Aorta (tissue), 5 donors: ENCODE measurements at places on chromosomes 4 and X. TPM values are rescaled to one million over a fixed set of nuclear protein-coding genes. Genes with fewer than 3 reads are reported as not detected.

DNA sequence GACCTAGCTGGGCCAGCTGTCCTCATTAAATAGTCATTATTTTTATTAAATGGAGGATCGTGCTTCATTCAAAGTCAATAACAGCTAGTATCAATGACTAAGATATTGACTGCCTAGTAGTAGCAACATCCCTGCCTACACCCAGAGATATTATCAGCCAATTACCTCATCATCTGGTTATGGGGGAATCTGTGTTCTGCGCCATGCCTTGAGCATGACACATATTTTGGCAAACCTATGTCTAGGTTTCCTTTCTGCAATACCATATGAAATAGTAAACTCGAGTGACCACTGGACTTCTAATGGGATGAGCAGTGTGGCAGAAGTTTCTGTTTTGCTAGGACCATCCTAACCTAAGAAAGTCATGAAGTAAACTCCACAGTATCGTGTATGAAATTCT is 50.0 kb upstream of the AADAT start:
- peaks cover 2% of the 10 kb centered on the region for H3K27me3 ChIP-seq
- H3K36me3 ChIP-seq: no peaks in the 10 kb centered on the region
- H3K4me3 ChIP-seq: no peak overlapping the region
- DNase-seq: no peak
- no peaks in the 10 kb centered on the region for H3K4me1 ChIP-seq

DNA sequence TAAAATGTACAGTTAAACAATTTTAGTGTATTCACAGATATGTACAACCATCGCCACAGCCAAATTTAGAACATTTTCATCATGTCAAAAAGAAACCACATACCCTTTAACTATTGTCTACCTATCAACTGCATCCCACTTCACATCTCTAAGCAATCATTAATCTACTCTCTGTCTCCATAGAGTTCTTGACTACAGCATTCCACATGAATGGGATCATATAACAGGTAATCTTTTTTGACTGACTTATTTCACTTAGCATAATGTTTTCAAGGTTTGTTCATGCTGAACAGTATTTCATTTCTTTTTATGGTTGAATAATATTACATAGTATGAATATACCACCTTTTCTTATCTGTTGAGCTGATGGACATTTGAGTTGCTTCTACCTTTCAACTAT is 281.4 kb upstream of the EDA2R start:
- H3K4me3 ChIP-seq: no peak overlapping the region
- H3K4me1 ChIP-seq: no peaks in the 10 kb centered on the region
- no peaks in the 10 kb centered on the region for H3K27me3 ChIP-seq

- no peak overlapping the region for H3K27ac ChIP-seq
- no peak for DNase-seq
- no peaks in the 10 kb centered on the region for H3K36me3 ChIP-seq
- peak overlapping the region; percentile 84 for H3K4me3 ChIP-seq
Observed at GRCh38 chrX:53319614-53320542, 38.5 kb upstream of the IQSEC2 start.

SMR3B gene
- not detected for total RNA-seq
